Trophoblast cell (in vitro differentiated cells and primary cell): ENCODE measurements at places on chromosomes 1 and 21.

DNA sequence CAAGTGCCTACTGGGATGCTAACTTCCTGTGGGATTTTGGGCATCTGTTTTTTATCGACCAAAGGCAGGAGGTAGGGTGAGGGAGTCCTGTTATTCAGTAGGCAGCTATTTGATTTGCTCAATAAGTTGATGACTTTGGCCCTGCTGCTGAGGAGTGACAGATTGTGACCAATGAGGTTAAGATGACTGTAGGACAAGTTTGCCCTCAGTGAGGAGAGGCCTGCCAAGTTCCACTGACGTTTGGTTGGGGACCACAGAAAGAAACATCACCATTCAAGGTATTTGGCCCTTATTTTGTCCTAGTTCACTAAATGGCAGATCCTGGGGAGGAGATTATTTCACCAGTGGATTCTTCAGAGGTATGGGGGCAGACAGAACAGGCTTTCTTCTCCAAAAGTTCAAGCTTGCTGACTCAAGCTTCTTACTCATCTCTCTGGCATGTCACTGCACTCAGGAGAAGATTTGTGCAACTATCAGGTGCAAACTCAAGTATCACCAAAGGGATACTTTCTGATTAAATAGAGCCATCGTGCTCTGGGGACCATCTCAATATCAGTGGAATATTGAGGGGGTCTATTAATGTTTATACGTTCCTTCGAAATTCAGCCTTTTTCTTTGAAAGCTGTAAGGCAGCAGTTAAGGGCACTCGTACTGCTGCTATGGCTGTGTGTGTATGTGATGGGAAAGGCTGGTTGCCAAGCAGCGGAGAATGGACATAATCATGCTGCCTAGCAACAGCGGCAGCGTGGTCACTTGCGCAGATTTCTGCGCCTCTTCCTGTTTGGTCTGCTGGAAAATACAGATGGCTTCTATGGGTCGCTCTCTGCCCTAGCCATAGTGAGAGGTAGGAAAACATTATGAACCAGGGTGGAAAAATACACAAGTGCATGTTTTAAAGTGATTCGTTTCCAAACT, 78.7 kb downstream of the PBX1 start:
- DNase-seq = peak; percentile 87

GRCh38 chr1:1324084-1324523, 356 bp downstream of the INTS11 start:
- no peak for DNase-seq

- DNase-seq = peak; percentile 65
Measured at GRCh38 chr1:39116860-39117728, 87.4 kb upstream of the MACF1 start.

GRCh38 chr1:184457500-184457899, 70.7 kb downstream of the C1orf21 start:
- no peak for DNase-seq

DNA sequence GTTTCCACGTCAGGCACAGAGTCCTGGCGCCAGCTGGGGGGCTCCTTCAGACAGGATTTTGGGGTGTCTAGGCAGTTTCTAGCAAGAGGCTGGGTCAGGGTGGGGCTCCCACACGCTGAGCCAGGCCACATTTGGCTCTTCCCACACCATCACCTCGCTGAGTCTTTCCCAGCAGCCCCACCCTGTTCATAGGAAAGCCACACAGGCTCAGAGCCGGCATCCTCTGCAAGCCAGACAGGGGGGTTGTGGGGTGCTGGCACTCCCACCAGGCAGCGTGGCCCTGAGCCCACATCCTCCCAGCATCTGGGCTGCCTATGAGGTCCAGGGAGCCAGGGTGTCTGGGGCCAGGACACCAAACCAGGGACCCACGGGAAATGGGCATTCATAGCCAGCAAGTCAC, 2.8 kb upstream of the GPR153 start:
- no peak for DNase-seq

- DNase-seq = no peak
Measured at GRCh38 chr1:91600431-91601337, 100.0 kb downstream of the CDC7 start.

DNA sequence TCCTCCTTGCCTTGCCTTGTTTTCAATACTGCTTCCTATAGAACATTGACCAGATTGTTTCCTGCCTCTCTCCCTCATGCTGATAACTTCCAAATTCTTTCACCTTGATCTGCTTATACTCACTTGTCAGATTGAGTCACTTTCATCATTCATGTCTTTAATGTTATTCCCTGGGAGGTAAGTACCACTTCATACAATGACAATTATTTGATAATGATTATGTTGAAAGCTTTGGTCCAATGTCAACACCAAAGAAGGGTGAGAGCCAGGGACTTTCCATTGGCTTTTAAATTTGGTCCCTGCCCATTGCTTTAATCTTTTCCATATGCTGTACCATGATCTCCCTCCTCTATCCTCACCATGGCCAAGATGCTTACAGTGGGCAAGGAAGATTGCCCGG, 137.4 kb downstream of the SYT2 start:
- DNase-seq = no peak

- DNase-seq = no peak
Measured at GRCh38 chr1:96039910-96040309, 681.7 kb upstream of the PTBP2 start.

- no peak for DNase-seq
Measured at GRCh38 chr1:181417915-181418314, 65.4 kb upstream of the CACNA1E start.

GRCh38 chr1:216898801-216899200, 175.6 kb upstream of the ESRRG start:
- peak; percentile 51 for DNase-seq

- no peak for DNase-seq
Measured at GRCh38 chr1:240008298-240008697, 83.4 kb upstream of the FMN2 start.

DNA sequence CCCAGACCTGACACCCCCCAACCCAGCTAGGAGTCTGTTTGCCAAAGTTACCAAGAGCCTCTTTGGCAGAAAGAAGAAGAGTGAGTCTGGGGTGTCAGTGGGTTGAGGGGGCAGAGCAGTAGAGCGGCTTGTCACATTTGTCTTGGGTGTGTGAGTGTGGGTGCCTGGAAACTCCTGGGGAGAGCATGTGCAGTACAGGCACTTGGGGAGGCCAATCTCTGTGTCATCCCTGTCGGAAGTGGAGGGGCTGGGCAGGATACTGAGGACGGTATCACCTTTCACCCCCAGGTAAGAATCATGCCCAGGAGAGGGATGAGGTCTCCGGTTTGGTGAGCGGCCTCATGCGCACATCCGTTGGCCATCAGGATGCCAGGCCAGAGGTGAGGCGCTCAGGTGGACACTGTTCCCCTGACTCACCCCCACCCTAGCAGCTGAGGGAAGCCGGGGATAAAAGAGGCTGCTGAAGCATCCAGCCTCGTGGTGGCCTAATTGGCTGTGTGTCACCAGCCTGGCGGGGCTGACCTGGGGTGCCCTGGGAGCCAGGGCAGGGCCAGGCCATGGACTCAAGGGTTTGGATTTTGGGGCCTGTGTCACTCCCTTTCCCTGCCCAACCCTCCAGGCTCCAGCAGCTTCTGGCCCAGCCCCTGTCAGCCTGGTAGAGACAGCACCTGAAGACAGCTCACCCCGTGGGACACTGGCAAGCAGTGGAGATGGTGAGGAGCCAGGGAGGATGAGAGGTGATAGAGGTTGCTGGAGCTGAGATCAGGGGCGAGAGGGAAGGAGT, 3.3 kb downstream of the PLK3 start:
- DNase-seq = no peak

DNA sequence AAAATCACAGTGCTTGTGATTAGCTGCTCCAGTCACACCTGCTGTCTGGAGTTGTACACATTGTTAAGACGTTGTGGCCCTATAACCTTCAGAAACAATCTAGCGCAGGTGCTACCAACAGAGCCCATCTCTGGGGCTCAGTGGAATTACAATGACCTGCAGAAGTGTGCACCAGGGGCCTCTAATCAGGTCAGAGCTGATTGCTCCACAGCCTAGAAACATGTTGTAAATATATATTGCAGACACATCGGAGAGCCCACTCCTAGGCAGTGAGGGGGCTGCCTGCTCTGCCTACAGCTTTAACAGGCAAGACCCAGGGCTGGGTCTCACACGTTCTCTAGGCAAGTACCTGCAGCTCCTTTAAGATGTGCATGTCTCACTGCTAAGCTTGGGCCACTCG, 302.0 kb downstream of the SIPA1L2 start:
- no peak for DNase-seq

- peak; percentile 64 for DNase-seq
Measured at GRCh38 chr1:44985747-44986359, 542 bp downstream of the EIF2B3 start.

- no peak for DNase-seq
Measured at GRCh38 chr1:151846686-151847237, 6.8 kb downstream of the THEM5 start.

DNA sequence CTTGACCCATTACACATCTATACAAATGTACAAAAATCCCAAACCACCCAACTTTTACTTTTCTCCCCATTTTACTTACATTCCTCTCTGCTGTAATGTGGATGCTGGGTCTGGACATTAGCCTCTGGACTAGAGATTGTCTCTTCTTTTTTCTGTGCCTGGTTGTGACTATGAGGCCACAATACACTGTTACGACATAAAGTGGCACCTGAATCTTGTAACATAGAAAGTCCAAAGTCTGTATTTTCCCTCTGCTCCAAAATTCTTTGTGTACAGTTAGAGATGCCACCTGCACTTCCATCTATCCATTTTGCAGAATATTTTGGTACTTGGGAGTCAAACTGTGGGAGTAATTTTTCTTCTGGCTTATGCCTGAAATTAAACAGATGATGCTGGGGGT, 22.7 kb downstream of the C21orf91 start:
- no peak for DNase-seq

- DNase-seq = no peak
Measured at GRCh38 chr1:55524006-55524405, 308.8 kb upstream of the USP24 start.

GRCh38 chr1:209634005-209634737, 18.1 kb downstream of the LAMB3 start:
- DNase-seq = no peak

DNA sequence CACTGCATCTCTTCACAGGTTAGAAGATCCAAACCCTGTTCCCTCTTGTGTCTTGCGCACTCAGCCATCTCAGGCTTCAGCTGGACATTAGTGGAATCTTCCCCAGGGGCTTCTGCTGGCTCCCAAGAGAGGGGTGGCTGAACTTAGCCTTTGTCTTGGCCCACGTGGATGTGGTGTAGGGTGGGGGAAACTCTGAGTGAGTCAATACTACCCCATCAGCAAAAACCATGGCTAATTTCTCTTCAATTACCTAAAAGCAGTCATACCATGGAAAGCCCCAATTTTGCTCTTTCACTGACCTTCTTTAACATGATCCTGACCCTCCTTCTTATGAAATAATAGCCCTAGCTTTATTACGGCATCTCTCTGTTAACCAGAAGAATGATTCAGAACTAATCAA, 72.5 kb upstream of the RAB3GAP2 start:
- no peak for DNase-seq

DNA sequence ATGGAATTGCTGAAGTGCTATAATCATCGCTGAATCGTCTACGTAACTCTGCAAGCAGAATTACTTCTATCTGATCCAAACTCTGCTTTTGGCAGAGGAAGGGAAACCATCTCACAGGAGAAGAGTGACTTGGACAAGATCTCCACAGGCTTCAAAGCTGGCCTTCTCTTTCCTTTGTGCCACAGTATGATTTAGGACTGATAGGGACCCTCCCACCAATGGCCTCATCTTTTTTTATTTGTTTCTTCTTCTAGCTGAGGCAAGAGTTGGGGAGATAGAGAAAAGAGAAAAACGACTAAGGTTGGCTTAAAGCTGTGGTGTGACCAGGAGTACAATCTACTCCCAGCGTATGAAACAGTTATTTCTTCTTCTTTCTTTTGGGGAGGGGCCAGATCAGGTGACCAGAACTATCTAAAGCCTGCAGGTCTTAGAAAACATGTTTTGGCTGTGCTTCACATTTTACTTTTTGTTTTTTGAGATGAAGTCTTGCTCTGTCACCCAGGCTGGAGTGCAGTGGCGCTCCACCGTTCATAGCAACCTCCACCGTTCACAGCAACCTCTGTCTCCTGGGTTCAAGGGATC, 35.0 kb downstream of the ZNF496 start:
- no peak for DNase-seq

GRCh38 chr1:172928412-172928811, 122.3 kb downstream of the TNFSF18 start:
- peak; percentile 6 for DNase-seq

DNA sequence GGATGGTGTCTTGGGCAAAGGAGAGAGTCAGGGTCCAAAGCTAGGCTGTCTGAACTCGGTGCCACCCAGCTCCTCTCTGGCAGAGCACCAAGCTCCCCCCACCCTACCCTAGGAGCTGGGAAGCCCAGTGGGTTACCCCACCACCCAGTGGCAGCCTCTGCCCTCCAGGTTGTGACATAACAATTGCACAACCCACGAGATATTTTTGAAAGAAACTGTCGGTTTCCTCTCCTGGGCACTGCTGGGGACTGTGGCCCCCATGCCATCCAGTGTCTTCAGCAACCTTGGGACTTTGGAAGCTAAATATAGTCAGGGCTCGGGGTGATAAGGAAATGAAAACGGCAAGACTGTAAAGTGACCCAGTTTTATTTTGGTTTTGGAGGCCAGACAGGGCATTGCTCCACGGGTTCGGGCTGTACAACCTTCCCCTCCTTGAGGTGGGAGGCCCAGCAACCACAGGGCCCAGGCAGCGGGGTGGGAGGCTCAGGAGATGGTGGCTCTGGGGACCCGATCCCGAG, 1.4 kb downstream of the CITED4 start:
- no peak for DNase-seq

DNA sequence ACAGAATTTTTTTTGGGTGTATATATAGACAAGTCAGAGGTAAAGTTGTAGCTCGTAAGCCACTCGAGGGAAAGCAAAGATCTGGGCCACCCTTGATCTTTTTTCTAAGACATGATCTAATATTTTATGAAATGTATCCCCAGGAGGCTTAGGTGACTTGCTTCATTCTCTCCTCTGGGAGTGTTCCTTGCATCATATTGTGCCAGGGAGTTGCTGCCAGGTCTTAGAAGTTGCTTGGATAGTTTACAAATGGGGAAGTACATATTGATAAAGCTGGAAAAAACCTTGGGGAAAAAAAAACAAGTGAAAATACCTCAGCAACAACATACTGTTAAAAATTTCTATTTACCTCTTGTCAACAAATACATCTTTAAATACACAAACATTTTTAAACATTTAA, 110.9 kb upstream of the CYYR1 start:
- no peak for DNase-seq

DNA sequence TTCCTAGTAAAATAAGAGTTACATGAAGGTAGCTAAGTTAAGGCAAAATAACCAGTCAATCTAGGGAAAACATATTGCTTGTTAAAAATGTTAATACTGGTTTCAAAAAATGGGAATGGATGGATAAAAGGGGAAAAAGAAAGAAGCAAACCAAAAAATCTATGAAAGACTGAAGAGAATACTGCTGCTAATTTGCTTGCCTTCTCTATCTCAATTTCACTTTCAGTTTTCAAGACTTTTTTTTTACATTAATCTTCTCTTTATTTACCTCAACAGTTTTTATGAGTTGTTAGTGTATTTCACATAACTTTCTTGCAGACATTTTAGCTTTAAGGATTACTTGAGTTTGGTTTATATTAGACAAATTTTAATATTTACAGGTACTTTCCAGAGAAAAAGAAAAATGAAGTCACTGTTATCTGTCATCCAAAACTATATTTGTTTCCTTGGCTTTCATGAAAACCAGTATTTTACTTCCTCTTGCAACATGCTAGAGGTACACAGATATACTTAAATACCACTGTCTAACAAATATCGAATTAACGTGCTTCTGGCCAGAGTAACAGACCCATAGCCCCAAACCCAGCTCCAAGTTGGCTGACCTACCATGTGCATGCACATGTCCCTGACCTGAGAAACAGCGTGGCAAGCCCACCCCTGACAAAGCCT, 70.7 kb downstream of the COL24A1 start:
- DNase-seq = no peak

- DNase-seq = no peak
Measured at GRCh38 chr1:245829826-245830225, 675.0 kb downstream of the KIF26B start.
